ENCODE measurements at places on chromosomes 12 and 14.
A peak's percentile ranks its signal among the peaks of the same experiment; 100 is the strongest.

- no peak for DNase-seq
Measured at GRCh38 chr12:66903782-66904396, 225.0 kb upstream of the GRIP1 start.

- DNase-seq: no peak
Measured at GRCh38 chr14:99524091-99524661, 43.0 kb downstream of the CCNK start.

GRCh38 chr12:52351196-52352059, 15.9 kb downstream of the KRT85 start:
- peak; percentile 67 for DNase-seq

- no peak for DNase-seq
Measured at GRCh38 chr12:131825146-131825892, 2.9 kb upstream of the MMP17 start.

DNA sequence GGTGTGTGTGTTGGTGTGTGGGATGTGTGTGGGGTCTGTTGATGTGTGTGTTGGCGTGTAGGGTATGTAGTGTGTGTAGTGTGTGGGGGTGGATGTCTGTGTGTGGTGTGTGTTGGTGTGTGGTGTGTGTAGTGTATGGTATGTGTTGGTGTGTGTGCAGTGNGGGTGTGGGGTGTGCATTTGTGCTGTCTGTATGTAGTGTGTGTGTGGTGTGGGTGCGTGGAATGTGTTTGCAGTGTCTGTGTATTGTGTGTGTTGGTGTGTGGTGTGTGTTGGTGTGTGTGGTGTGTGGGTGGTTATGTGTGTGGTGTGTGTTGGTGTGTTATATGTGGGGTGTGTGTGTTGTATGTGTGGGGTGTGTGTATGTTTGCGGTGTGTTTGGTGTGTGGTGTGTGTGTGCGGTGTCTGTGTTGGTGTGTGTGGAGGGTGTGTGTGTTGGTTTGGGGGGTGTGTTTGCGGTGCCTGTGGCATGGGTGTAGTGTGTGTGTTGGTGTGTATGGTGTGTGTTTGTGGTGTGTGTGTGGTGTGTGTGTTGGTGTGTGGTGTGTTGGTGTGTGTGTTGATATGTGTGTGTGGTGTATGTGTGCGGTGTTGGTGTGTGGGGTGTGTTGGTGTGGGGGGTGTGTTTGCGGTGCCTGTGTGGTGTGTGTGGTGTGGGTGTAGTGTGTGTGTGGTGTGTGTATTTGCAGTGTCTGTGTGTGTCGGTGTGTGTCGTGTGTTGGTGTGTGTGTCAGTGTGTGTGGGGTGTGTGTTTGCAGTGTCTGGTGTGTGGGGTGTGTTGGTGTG, 14.7 kb downstream of the MLXIP start:
- no peak for DNase-seq

All from central memory CD4-positive, alpha-beta T cell (primary cell).